CD8-positive, alpha-beta memory T cell (primary cell): ENCODE measurements at places on chromosomes 3 and 15.

DNA sequence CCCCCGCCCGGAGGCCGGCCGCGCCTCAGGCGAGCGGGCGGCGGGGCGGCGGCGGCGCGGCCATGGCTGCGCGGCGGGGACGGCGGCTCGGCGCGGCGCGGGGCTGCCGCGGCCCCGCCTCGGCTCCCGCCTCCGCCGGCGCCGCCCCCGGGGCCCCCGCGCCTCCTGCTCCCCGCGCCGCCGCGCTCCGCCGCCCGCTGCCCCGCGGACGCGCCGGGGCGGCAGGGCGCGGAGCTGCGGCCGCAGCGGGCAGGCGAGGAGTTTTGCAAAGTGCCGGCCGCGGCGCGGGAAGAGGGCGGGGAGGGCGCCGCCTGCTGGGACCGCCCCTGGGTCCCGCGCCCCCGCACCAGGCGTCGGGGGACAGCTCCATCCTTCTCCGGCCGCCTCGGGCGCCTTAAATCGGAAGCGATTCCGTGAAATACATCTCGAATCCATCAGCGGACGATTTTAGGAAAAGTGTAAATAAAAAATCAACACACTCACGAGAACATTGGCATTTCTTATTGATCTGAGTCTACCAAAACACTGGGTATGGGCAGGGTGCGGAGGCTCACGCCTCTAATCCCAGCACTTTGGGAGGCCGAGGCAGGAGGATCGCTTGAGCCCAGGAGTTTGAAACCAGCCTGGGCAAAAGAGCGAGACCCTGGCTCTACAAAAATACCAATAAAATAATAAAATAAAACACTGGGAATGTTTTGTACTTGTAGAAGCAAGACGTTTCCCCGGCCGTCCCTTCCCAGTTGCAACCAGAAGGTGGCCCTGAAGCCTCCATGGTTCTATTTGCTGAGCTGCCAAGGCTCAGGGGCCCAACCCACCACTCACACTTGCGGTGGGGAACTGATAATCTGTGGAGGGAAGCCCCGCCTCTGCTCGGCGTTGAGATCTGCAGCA lies 136.9 kb downstream of the NUP210 start:
- no peak for DNase-seq

DNA sequence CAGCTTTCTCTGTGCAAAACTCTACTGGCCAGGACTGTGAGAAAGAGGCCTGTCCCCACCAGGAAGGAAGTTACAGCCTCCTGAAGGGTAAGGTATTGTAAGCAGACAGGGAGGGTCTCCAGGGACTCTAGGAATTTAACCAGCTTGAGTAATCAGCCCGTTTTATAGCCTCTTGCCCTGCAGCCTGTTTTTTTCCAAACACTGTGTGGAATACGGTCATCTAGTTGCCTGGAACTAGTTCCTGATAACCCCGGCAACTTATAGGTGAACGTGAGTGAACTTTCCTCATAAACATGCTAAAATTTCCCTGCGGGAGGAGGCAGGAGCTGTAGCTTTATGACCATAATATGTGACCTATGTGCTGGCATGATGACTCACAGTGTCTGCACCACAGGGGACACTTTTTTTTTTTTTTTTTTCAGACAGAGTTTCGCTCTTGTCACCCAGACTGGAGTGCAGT lies 60.1 kb upstream of the DAZL start:
- no peak for DNase-seq

GRCh38 chr3:44338010-44338827 lies at the start of gene TCAIM:
Gene TCAIM (plus strand): TSS chr3:44338766. CDS start chr3:44354783, 16,017 bp downstream.
- DNase-seq: peak; percentile 98

- no peak for DNase-seq
These were observed 1051.7 kb downstream of the ROBO2 start for GRCh38 chr3:78091478-78092119.

- DNase-seq: no peak
These were observed 250.8 kb downstream of the TBC1D5 start for GRCh38 chr3:17491601-17492000.

GRCh38 chr3:164387236-164387635 lies 691.1 kb downstream of the SI start:
- no peak for DNase-seq

GRCh38 chr3:130787422-130788068 lies 40.9 kb upstream of the PIK3R4 start:
- DNase-seq: no peak

- no peak for DNase-seq
These were observed 20.6 kb upstream of the SENP7 start for GRCh38 chr3:101533603-101533968.

- DNase-seq: no peak
These were observed 251.0 kb upstream of the RARB start for GRCh38 chr3:25177041-25177440.

GRCh38 chr15:81843226-81843625 lies 202.6 kb downstream of the MEX3B start:
- DNase-seq: no peak

DNA sequence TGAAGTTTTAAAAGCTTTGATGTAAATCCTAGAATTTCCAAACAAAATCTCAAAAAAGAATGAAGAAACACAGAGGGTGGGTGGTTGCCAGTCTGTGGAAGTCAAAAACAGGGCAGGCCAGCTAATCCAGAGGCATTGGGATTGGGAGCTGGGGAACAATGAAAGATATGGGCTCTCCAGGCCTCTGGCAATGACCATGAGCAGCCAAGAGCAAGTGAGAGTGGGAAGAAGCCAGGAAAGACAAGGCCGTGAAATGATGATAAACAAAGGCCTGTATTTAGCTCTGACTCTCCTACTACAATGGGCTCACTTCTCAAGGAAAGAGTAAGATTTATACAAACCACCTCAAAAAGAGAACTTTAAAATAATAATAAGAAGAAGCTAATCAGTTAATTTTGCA lies 248.5 kb downstream of the ZMAT3 start:
- DNase-seq: no peak

- DNase-seq: no peak
These were observed 44.4 kb upstream of the GALNT15 start for GRCh38 chr3:16130066-16130465.

DNA sequence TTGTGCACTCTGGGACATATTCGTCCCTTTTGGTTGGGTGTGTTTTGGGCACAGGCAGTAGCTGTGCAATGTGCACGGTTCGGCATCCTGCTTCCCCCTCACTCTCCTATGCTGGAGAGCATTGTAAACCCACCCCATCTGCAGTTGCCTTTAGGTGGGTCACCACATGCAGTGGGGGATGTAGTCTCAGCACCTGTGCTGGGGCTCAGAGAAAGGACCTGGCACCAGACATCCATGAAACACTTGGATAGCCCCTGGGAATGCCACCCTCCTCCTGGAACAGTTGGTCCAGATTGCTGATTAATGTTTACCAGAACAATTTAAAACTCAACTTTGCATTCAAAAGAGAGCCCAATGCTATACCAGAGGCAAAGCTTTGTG lies 123.9 kb upstream of the MEF2A start:
- DNase-seq: no peak

DNA sequence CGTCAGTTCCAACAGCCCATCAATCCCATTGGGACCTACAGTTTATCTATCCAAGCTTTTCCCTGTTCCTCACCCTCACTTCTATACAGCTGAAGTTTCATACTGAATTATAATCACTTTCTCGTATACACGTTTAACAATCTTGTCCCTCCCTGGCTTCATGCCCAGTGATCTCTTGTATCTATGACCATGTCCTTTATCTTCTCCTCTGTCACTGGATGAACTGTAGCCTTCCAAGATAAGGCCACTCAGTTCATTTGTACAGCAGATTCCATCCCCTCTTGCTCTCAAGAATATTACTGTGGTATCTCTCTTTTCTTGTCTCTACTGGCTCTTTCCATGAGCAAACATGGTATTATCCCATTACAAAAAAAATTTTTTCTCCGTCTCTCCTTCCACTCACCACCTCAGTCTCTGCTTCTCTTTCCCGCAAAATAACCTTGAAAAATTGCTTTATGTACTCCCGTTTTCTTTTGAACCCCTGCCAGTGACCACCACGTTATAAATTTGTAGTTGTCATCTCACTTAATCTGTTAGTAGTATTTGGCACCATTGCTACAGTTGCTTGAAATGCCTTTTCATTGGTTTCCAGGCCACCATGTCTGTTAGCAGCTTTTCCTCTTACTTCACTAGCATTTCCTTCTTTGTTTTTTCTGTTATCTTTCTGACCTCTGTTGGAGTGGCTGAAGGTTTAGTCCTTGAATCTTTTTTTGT lies 9.4 kb downstream of the CTNNB1 start:
- no peak for DNase-seq

GRCh38 chr3:108642526-108642925 lies 53.0 kb downstream of the DZIP3 start:
- DNase-seq: no peak

- no peak for DNase-seq
These were observed 25.1 kb downstream of the SOX14 start for GRCh38 chr3:137789236-137789635.

- no peak for DNase-seq
These were observed 88.8 kb upstream of the C3orf80 start for GRCh38 chr3:160136421-160136820.

GRCh38 chr3:12395349-12396012 lies 88.8 kb upstream of the TSEN2 start:
- no peak for DNase-seq

- DNase-seq: no peak
These were observed 366.2 kb upstream of the DPH6 start for GRCh38 chr15:35912196-35912595.

DNA sequence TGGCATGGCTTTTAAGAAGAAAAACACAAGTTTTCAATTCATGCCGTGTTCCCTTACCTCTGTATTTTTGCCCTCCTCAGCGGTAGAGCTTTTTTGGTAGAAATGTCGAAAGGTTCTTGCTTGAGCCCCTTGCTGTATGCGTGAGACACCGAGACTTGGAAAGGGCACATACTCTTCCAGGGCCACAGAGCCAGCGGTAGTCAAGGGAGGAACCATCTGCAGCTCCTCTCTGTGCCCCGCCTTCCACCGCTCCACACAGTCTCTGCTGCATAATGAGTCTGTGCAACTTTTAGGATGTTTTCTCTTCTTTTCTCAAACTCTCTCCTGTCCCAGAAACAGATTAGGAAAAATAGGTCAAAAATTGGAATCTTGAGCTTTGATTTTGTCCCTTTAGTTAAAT lies 77.5 kb downstream of the LPP start:
- no peak for DNase-seq

DNA sequence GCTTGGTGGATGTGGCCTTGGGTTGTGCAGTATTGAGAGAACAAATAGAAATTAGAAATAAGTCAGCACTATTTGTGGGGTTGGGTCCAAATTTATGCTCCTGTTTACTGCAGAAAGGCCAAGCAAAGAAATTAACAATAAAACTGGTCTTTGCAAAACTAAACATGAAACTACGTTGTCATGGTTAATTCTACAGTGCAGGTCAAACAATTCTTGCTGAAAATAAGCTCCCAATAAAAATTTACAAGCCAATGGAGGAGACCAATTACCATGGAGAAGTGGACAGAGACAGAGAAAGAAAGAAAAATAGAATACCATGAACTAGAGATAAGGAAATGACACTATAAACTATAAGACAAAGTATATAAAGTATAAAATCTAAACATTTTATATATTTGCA lies 101.3 kb downstream of the CDIN1 start:
- DNase-seq: no peak

DNA sequence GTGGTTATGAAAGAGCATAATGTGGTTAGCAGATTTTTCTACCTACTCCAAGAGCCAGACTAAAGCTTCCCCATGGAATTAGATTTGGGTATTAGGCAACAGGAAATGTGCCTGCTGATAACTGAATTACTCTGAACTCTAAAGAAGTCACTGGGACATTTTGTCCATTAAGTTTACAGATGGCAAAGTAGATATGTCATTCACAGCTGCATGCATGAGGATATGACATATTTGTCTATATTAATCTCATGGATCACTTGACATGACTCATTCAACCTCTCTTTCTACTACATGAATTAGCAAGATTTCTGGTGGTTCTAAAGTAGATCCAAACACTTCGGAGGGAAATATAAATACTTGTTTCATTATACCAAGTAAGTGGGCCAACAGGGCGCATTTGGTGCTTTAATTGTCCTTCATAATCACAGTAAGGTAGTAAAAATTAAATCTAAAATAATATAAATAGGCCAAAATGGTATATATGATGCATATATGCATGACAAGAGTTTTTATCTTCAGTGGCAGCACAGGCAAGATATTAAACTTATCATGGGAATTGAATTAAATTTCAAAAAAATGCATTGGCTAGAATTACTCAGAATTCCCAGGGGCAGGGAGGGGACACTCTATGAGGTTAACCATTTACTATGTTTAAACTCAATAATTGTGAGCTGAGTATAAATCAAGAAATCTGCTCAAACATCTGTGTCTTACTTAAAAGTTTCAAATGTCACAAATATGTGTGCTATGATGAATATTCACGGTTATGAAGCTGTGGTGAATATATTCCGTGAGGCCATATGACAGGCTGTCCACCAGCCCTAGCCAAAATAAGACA lies 365.3 kb upstream of the KCNMB2 start:
- DNase-seq: no peak

DNA sequence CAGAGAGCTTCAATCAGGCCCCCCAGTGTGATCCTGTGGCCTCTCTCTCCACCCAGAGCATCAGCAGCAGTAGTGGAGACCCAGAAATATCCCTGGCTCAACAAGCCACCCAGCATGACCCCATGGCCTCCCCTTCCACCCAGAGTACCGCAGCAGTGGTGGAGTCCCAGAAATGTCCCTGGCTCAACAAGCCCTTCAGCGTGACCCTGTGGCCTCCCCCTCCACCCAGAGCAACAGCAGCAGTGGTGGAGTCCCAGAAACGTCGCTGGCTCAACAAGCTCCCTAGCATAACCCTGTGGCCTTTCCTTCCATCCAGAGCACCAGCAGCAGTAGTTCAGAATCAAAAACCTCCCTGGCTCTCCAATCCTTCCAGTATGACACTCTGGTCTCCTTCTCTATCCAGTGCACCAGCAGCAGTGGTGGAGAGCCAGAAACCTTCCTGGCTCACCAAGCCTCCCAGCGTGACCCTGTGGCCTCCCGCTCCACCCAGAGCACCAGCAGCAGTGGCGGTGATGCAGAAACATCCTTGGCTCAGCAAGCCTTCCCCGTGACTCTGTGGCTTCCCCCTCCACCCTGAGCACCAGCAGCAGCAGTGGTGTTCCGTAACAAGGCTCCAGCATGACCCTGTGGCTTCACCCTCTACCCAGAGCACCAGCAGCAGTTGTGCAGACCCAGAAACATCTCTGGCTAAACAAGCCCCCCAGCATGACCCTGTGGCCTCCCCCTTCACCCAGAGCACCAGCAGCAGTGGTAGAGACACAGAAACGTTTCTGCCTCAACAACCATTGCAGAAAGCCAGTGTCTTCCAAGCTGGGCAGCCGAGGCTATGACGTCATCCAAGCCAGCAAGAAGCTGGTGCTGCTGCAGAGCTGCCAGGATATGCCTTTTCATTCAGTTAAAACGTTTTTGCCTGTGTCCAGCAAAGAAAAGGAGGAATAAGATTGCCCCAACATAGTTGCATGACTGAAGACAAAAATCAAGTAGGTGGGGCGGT lies 61.3 kb upstream of the TAMM41 start:
- DNase-seq: no peak

GRCh38 chr3:53156368-53156834 lies 4.6 kb upstream of the PRKCD start:
- DNase-seq: no peak

DNA sequence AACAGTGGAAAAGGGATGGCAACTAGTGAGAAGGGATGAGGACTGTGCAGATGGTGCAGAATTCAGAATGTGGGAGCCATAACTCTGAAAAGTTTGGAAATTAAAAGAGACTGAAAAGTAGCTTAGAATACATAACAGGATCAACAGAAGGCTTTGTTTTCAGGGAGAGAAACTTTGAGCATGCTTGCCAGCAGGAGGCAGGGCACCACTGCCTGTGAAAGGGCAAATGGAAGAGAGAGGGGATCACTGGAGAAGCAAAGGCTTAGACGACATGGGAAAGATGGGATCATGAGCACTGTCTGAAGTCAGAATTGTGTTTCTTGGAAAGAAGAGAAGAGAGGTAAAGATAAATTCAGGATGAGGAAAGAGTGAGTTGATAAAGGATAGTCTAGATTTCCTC lies 99.6 kb downstream of the ABI3BP start:
- DNase-seq: no peak
